Skin of body (tissue), 3 donors: ENCODE measurements at places on chromosomes 4 and X.
A peak's percentile ranks its signal among the peaks of the same experiment; 100 is the strongest.

DNA sequence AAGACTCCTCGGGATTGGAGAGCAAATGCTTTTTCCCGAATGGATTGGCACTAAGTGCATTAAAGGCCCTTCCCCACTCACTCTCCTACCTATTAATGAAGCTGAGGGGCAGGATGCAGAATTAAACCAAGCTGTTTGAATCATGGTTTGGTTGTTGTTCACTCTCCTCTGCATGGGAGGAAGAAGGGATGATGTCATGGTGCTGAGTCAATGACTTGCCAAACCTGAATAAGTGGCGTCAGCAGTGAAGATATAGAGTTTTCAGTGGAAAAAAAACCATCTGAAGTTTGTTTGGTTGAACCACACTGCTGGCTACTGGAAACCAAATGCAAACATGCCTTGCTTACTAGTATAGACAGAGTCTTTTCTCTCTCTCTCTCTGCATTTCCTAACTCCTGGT, 19.8 kb upstream of the ZXDA start:
- DNase-seq: no peak

- peak; percentile 61 for DNase-seq
These were observed 87.1 kb downstream of the CORIN start for GRCh38 chr4:47750788-47751187.

GRCh38 chrX:18620349-18620748, 51.6 kb downstream of the RS1 start:
- DNase-seq: no peak

- DNase-seq: no peak
These were observed 156.6 kb downstream of the CAMK2D start for GRCh38 chr4:113604955-113605354.

DNA sequence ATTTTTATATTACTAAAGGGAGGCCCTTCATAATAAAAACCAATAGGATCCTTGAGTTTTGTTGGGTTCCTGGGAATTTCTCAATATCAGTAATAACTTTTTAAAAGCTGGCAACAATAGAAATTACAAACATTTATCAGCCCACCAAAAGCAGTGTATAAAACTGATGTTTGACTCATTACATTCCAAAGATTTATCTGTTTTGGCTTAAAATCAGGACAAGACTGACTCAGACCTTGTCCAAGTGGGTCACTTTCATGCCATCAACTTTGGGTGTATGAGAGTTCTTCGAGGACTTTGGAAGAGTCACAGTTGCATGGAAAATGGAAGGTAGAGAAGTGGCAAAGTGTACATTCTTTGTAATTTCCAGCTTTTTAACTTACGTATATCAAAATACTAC, 102.8 kb downstream of the FRMPD4 start:
- DNase-seq: no peak

DNA sequence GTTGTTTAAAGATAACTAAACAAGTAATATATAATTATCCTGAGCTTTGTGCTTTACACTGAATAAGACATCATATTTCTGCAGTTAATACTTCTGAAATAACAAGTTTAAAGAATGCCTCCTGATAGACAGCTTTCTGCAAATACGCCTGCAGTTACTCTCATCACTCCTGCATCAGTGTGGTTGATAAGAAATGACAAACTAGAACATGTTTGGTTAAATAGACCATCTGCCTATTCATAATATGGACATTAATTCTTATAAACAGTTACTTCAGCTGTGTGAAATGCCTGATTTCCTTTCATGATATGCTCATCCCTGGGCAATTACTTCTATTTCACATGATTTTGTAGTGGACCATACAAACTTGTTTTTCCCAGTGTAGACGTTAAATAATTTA, 7.0 kb upstream of the TENM3 start:
- DNase-seq: no peak

GRCh38 chr4:132114885-132115284, 1034.2 kb upstream of the PCDH10 start:
- no peak for DNase-seq

DNA sequence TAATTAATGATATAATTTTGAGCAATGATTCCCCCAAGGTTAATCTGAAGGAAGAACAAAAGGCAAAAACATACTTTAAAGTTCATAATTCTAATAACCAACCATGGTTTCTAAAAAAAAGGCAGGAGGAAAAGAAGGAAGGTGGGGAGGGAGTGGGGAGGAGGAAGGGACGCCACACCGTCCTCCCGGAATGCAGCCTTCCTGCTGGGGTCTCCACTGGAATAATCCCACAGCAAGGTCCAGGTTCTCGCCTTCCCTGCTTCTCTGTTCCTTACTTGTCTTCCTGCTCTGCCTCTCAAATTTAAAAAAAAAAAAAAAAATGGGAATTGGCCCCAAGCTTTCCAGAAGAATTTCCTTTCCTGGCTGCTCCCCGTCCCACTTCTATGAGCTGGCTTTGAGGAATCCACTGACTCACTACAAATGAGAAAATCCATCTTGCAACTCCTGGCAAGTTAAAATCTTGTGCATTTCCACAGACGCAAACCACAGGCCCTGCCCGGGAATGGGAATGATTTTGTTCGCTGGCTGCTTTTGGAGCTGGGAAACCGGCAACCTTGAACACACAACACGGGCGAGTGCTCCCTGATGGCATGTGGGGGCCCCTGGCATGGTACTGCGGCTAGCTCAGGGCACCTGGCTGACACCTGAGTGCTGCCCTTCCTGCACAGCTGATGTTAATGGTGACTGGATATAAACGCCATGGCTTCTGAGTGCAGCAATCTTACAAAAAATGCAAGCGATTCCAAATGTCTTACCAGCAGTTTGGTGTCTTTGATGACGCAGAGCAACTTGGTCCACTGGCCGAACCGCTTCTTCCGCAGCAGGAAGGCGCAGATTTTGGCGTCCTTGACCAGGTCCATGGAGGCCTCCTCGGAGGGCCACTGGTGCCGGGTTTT, 97.0 kb downstream of the AFAP1 start:
- peak; percentile 96 for DNase-seq
